Cardiac septum (tissue), 1 donor: ENCODE measurements at places on chromosomes 6 and 20. TPM values are rescaled to one million over a fixed set of nuclear protein-coding genes. Genes with fewer than 3 reads are reported as not detected.

MROH8 gene
- total RNA-seq = 3.8 TPM

PKIG gene
- total RNA-seq = 274 TPM

AARS2 gene
- total RNA-seq = 7.8 TPM

TREML2 gene
- total RNA-seq = 0.22 TPM

EMILIN3 gene
- 0.51 TPM for total RNA-seq

SCRT2 gene
- not detected for total RNA-seq

NHLRC1 gene
- 1.6 TPM for total RNA-seq

BTN1A1 gene
- total RNA-seq = not detected

NCR2 gene
- not detected for total RNA-seq

COL9A1 gene
- total RNA-seq = 2.6 TPM

OOEP gene
- total RNA-seq = not detected

PI16 gene
- total RNA-seq = 11.9 TPM

ABT1 gene
- 7.4 TPM for total RNA-seq

SLC26A8 gene
- total RNA-seq = 0.13 TPM

GDAP1L1 gene
- total RNA-seq = 0.67 TPM

RIN2 gene
- 63.9 TPM for total RNA-seq

PRRT1 gene
- 0.83 TPM for total RNA-seq

LST1 gene
- total RNA-seq = 5.4 TPM

HSPA1L gene
- total RNA-seq = 2.4 TPM

DEFB129 gene
- total RNA-seq = not detected

DCBLD1 gene
- 3.8 TPM for total RNA-seq

HLA-DMB gene
- 7.9 TPM for total RNA-seq

ATP6V1G2 gene
- 2.6 TPM for total RNA-seq

LHFPL5 gene
- total RNA-seq = not detected

LRRC73 gene
- 1.5 TPM for total RNA-seq

RHAG gene
- total RNA-seq = not detected
